Muscle of arm (tissue), 14 donors: ENCODE measurements at places on chromosomes 3 and 15. TPM values are rescaled to one million over a fixed set of nuclear protein-coding genes. Genes with fewer than 3 reads are reported as not detected.

The ROPN1 gene
- polyA plus RNA-seq, result not detected

The PAQR5 gene
- polyA plus RNA-seq, result 2.6 TPM

The DUOXA1 gene
- 3.2 TPM for polyA plus RNA-seq

The TTBK2 gene
- polyA plus RNA-seq, result 10.7 TPM

The SLC2A2 gene
- not detected for polyA plus RNA-seq

The EPHB3 gene
- polyA plus RNA-seq, result 39.1 TPM

The ZIC4 gene
- polyA plus RNA-seq, result 8.3 TPM

The NOX5 gene
- polyA plus RNA-seq, result 0.19 TPM

The CRELD1 gene
- polyA plus RNA-seq, result 24.2 TPM

The CADM2 gene
- 5.0 TPM for polyA plus RNA-seq

The P2RY13 gene
- polyA plus RNA-seq, result 1.3 TPM

The NR1I2 gene
- polyA plus RNA-seq, result 0.45 TPM

The GOLGA6L7 gene
- not detected for polyA plus RNA-seq

The C3orf49 gene
- 0.97 TPM for polyA plus RNA-seq

The NGRN gene
- 111 TPM for polyA plus RNA-seq

The RTP1 gene
- polyA plus RNA-seq, result not detected

The CHAC1 gene
- polyA plus RNA-seq, result not detected

The TMEM212 gene
- 0.14 TPM for polyA plus RNA-seq

The GCSAM gene
- polyA plus RNA-seq, result 0.49 TPM

The COMMD4 gene
- polyA plus RNA-seq, result not detected

The ITGB5 gene
- 82.1 TPM for polyA plus RNA-seq

The LRTM1 gene
- polyA plus RNA-seq, result 44.6 TPM

The NTRK3 gene
- polyA plus RNA-seq, result 2.9 TPM

The IQCB1 gene
- 24.5 TPM for polyA plus RNA-seq

The MITF gene
- 6.7 TPM for polyA plus RNA-seq

The CD200R1 gene
- 1.4 TPM for polyA plus RNA-seq

The CSPG5 gene
- polyA plus RNA-seq, result 2.5 TPM

The ARHGEF26 gene
- 10.9 TPM for polyA plus RNA-seq

The LMAN1L gene
- not detected for polyA plus RNA-seq

The CTXND1 gene
- 1.2 TPM for polyA plus RNA-seq

The GPR62 gene
- 0.38 TPM for polyA plus RNA-seq

The CAMK1 gene
- polyA plus RNA-seq, result 11.3 TPM

The LDHAL6B gene
- 0.13 TPM for polyA plus RNA-seq

The NEO1 gene
- polyA plus RNA-seq, result 56.6 TPM

The EAF2 gene
- 10.4 TPM for polyA plus RNA-seq

The WWTR1 gene
- polyA plus RNA-seq, result not detected

The CLDN18 gene
- polyA plus RNA-seq, result not detected

The EIF5A2 gene
- 5.7 TPM for polyA plus RNA-seq

The SNURF gene
- polyA plus RNA-seq, result not detected

The UROC1 gene
- 0.11 TPM for polyA plus RNA-seq

The IL17RC gene
- polyA plus RNA-seq, result 34.2 TPM

The RPP25 gene
- polyA plus RNA-seq, result 0.85 TPM

The ACTC1 gene
- polyA plus RNA-seq, result 10,073 TPM

The CTXN2 gene
- polyA plus RNA-seq, result not detected

The MRPL3 gene
- polyA plus RNA-seq, result 82.7 TPM

The CP gene
- polyA plus RNA-seq, result 2.1 TPM

The SYNM gene
- polyA plus RNA-seq, result 112 TPM
